ENCODE measurements at places on chromosomes 3 and 15. TPM values are rescaled to one million over a fixed set of nuclear protein-coding genes. Genes with fewer than 3 reads are reported as not detected.
A peak's percentile ranks its signal among the peaks of the same experiment; 100 is the strongest.

- DNase-seq, result no peak
Measured at GRCh38 chr3:157354722-157355121, 81.9 kb upstream of the PTX3 start.

The EPHB1 gene
- 1.9 TPM for total RNA-seq

The COMMD2 gene
- total RNA-seq, result 30.1 TPM

DNA sequence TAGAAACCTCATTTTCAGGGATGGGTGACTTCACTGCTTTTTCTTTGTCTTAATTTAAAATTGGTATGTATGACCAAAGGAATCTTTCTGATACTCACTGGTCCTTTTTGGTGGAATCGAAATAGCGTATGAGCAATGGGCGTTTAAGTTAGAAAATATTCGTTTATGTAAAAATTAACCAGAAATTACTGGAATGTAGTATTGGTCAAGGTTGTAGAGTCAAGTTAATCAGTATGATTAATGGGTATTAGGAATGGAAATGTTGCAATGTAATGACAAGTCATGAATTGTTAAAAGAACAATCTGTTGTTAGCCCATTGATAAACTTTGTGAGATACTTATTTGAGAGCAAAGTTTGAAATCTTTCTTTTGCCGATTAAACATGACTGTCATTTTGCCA is 36.9 kb downstream of the AKAP13 start:
- no peak for DNase-seq

The BCL2A1 gene
- total RNA-seq, result 18.1 TPM

DNA sequence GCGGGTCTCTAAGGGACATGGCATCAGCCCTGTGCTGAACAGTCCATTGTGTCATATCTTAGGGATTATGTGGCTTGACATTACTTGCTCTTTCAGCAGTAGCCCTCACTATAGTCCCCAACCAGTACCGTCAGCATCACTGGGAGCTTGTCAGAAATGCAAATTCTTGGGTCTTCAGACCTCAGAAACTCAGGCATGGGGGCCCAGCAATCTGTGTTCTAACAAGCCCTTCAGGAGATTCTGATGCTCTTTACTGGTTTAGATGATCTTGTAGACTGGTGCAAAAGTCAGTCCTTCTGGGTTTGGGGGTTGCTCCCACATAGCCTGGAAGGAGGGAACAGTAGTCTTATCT is 39.0 kb upstream of the TRAK1 start:
- no peak for DNase-seq

The ZNF501 gene
- 3.1 TPM for total RNA-seq

DNA sequence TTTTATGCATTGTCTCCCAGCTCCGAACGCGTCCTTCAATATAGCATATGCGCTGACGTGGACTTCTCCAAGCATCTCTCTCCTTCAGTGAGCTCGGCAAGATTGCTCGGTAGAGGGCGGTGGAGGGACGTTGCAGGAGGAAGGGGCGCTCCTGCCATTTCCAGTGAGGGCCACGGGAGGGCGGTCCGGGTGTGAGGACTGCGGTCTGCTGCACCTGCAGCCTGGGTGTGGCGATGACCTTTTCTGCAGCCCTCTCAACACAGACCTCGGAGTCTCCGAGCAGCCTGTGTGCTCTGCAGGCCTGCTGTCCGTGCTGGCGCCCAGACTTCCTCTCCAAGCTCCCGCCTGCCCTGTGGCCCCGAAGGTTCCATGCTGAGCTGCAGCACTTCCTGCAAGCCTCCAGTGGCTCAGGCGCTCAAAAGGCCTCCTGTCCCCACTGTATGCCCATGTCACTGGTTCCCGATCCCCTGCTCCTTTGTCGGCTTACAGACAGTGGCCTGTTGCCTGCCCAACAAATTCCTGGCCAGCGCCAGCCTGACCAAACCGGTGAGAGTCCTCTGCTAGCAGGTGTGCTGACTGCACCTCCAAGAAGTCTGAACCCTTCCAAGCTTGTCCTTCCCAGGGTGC is 8.9 kb upstream of the RTP3 start:
- peak; percentile 94 for DNase-seq

- no peak for DNase-seq
Measured at GRCh38 chr3:126358816-126359181, 1.6 kb upstream of the KLF15 start.

GRCh38 chr3:124514683-124515082 is 215.6 kb upstream of the UMPS start:
- DNase-seq, result no peak

DNA sequence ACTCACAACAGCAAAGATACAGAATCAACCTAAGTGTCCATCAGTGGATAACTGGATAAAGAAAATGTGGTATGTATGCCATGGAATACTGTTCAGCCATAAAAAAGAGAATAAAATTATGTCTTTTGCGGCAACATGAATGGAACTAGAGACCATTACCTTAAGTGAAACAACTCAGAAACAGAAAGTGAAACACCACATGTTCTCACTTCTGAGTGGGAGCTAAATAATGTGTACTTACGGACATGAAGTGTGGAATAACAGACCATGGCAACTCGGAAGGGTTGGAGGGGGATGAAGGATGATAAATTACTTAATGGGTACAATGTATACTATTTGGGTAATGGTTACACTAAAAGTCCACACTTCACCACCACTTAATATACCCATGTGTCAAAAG is 600.6 kb downstream of the MAGI1 start:
- DNase-seq, result no peak

- no peak for DNase-seq
Measured at GRCh38 chr3:85100316-85100715, 141.5 kb downstream of the CADM2 start.

The ARRDC4 gene
- total RNA-seq, result 24.0 TPM

DNA sequence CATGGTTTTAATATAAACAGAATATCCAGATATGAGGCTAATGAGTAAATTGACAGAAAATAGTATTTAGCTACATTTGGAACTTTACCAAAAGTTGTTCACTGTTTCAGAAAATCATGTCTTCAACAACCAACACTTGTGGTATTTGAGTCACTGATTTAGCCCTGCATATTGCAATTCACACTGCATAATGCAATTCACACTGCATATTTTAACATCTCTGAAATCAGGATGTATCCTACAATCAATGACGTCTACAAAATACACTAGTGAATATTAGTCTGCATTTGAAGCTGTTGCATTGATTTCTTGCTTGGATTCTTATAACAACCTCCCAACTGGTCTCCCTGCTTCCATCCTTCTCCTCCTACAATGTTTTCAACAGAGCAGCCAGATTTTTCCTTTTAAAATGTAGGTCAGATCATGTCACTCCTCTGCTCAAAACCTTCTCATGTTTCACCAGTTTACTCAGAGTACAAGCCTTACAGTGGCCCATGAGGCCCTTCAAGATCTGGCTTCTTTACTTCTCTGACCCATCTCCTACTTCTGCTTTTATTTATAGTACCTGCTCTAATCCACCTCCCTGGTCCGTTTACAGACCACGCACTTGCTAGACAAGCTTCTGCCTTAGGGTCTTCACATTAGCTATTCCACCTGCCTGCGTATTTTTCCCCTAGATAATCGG is 11.4 kb upstream of the RAB11A start:
- no peak for DNase-seq

- no peak for DNase-seq
Measured at GRCh38 chr15:97200161-97200560, 760.3 kb upstream of the ARRDC4 start.

GRCh38 chr15:26974120-26974780 is 3.3 kb downstream of the GABRG3 start:
- no peak for DNase-seq

DNA sequence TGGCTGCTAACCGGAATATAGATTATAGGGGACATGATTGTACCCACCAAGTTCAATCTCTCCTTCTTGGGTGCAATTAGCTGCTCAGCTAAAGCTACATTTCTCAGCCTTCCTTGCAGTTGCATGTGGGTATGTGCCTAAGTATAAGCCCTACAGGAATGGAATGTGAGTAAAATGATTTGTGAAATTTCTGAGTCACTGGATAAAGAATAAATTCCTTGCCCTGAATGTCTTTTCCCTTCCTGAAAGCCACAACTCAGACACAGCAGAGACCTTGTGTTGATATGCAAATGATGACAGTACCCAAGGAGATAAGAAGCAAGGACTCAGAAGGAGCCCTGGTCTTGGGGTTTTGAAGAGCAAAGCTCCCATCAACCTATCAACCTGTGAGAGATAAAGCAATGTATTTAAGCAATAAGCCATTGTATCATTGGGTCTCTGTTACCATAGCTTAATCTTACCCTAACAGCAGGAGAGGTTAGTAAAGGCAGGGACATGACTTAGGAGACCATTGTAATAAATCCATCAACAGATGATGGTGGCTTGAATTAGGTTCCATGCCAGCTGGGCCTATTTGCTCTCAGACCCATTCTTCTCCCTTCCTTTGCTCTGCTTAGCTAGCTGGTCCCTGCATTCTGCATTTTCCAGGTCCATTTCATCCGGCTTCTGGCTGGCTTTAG is 25.6 kb upstream of the ZNF280D start:
- DNase-seq, result no peak

DNA sequence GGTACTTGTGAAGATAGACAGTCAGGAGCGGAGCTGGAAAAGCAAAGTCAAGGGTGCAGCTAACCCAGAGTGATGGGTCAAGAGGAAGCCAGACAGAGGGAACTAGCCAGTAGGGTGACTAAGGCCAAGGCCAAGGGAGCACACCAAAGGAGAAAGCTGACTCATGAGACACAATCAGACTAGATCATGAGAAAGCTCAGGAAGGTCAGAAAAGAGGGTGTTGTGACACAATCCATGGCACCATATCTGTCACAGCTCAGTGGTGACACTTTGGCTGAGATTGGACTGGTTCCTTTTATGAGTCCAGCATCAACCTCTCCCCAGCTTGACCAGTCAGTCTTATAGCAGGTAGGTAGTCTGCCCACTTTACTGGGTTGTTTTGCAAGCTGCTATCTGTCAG is 22.2 kb downstream of the P2RY1 start:
- no peak for DNase-seq

GRCh38 chr15:78663703-78664102 is 22.7 kb upstream of the CHRNB4 start:
- no peak for DNase-seq

DNA sequence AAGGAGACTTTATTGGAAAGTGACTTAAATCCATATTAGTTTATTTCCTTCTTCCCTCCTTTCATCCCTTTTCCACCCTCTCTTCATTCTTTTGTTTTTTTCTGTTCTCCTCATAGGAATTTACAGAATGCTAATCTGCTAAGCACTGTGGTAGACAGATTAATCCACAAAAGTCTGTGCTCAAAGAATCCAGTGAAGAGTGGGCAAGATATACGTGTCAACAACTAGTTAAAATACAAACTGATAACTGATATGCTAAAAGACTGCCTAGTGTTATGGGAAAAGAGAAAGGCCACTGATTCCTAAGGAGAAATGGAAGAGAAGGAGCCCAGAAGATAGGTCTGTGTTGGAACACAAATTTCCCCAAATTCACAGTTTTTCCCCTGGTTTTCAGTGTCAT is 202.2 kb downstream of the MBNL1 start:
- no peak for DNase-seq

The PRR20G gene
- not detected for total RNA-seq

DNA sequence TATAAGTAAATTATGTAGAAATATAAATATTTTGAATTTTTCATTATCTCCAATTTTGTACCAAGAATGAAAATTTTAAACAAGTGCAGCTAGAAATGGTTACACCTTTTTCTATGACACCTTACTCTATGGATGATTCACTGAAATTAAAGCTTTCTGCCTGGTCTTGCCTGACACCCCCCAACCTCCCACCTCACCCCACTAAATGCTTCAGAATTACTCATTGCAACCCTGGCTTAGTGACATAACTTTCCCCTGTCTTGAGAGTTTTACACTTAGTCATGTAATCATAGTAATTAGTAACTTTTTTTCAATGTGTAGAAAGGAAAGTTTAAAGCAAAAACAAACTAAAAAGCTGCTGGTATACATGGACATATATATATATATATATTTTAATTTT is 42.0 kb upstream of the MEIS2 start:
- DNase-seq, result no peak

DNA sequence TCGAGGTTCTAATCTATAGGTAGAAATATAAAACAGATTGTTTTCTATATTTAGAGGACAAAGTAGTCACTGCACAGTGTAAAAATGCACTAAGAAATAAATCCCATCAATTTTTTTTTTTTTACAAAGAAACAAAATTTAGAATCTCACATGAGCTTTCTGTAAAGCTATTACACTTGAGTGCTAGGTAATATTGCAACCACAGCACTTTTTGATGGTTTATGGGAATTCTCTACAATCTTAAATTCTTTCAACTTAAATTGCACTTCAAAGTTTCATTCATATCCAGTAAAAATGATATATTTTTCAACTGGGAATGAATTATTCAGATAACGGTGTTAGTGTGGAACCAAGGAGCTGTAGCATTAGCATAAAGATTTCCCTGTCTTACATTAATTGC is 1035.4 kb downstream of the SQOR start:
- no peak for DNase-seq

The IQCF5 gene
- not detected for total RNA-seq

- no peak for DNase-seq
Measured at GRCh38 chr3:55790596-55791350, 303.7 kb upstream of the WNT5A start.

DNA sequence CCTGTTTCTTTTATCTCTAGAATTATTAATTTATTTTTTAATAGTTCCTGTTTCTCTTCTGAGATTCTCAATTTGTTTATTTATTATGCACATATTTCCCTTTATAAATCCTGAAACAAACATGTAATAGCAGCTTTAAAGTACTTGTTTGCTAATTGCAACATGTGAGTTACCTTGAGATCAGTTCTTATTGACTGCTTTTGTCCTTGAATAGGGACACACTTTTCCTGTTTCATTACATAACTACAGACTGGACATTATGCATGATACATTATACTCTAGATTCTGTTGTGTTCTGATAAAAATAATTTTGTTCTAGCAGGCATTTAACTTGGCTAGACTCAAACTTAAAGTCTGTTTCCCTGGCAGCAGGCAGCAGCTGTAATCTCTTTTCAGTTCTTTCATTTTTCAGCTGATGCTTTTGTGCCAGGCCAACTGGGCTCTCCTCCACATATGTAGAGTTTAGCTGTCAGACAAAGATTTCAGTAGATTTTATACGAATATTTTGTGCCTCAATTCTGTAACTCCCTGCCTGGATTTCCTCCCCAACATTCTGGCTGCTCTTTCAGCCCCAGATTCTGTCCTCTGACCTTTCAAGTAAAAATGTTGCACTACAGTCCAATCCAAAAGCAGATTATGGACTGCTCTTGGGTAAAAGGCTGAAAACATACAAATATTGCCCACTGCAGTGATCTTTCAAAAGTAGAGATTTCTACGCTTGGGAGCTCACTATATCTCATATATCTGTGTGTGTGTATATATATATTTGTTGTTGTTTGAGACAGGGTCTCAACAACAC is 41.9 kb downstream of the PCOLCE2 start:
- DNase-seq, result no peak

Data from mesenteric fat pad (tissue), 1 donor.